Heart left ventricle (tissue), 16 donors: ENCODE measurements at places on chromosomes 16 and 17. TPM values are rescaled to one million over a fixed set of nuclear protein-coding genes. Genes with fewer than 3 reads are reported as not detected.

Gene C17orf67
- 0.19 TPM for polyA plus RNA-seq

Gene KRT33B
- not detected for polyA plus RNA-seq

Gene PRSS21
- not detected for polyA plus RNA-seq

Gene ZSCAN10
- not detected for polyA plus RNA-seq

Gene BRIP1
- 0.04 TPM for polyA plus RNA-seq

DNA sequence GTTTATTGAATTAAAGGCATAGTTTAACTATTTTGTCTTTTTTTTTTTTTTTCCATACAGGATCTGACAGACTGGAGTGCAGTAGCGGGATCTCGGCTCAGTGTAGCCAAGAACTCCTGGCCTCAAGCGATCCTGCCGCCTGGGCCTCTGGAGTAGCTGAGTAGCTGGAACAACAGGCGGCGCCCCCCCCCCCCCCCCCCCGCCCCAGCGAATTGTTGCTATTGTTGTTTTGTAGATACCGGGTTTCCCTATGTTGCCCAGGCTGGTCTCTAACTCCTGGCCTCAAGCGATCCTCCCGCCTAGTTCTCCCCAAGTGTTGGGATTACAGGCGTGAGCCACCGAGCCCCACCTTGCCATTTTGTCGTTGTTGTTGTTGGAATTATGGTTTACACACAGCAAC, 1.3 kb upstream of the CENPV start:
- DNase-seq = no peak
- peaks cover 1% of the 10 kb centered on the region for H3K36me3 ChIP-seq
- H3K27me3 ChIP-seq = peaks cover 14% of the 10 kb centered on the region
- peaks cover 7% of the 10 kb centered on the region for H3K4me1 ChIP-seq
- no peak overlapping the region for H3K27ac ChIP-seq
- no peak overlapping the region for H3K4me3 ChIP-seq

DNA sequence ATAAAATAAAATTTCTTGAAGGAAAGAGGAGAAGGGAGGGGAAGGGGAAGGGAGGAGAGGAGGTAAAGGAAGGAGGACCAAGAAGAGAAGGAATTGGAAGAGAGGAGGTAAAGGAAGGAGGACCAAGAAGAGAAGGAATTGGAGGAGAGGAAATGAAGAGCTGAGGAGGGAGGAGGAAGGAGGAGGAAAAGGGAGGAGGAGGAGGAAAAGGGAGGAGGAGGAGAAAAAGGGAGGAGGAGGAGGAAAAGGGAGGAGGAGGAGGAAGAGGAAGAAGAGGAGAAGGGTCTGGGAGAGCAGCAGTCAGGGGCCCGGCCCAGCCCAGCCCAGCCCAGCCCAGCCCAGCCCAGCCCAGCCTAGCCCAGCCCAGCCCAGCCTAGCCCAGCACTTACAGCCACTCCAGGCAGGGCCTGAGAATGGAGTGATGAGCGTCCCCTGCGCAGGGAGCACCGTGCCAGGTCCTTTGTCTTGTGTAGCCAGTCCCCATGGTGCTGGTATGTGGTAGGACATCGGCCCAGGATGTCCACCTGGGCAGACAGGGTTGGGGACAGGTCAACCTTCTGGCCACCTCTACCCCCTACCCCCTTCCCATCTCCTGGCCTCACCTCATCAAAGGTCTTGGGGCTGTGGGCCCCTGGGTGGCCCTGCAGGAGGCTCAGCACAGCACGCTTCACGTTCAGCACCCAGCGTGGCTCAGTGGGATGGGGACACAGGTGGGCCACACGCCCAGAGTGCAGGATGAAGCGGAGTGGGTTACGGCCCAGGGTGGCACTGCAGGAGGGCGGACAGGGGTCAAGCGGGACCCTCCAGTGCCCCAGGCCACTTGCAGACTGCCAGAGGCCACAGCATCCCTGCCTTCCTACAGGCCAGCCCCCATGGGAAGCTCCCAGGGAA, 70.9 kb downstream of the LITAF start:
- H3K4me1 ChIP-seq = no peaks in the 10 kb centered on the region
- H3K4me3 ChIP-seq = no peak overlapping the region
- no peaks in the 10 kb centered on the region for H3K36me3 ChIP-seq
- no peaks in the 10 kb centered on the region for H3K27me3 ChIP-seq
- DNase-seq = no peak

DNA sequence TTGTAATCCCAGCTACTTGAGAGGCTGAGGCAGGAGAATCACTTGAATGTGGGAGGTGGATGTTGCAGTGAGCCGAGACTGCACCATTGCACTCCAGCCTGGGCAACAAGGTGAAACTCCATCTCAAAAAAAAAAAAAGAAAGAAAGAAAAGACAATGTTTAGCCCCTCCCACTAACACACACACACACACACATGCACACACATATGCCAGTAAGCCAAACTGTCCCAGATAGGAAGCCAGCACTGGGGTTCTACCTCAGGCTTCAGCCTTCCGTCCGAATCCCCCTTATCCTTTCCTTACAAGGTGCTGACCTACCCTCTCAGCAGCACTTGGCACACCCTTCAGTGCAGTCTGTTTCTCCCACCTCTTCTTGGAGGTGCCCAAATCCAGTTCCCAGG, 8.7 kb upstream of the KCNH6 start:
- DNase-seq = no peak
- no peaks in the 10 kb centered on the region for H3K4me1 ChIP-seq
- H3K27me3 ChIP-seq = no peaks in the 10 kb centered on the region
- H3K36me3 ChIP-seq = no peaks in the 10 kb centered on the region

GRCh38 chr16:70757183-70757582, 43.8 kb downstream of the VAC14 start:
- no peak overlapping the region for H3K27ac ChIP-seq
- H3K4me1 ChIP-seq = peaks cover 7% of the 10 kb centered on the region
- H3K4me3 ChIP-seq = no peak overlapping the region

- no peak overlapping the region for H3K4me3 ChIP-seq
- peak overlapping the region; percentile 36 for H3K27ac ChIP-seq
- H3K27me3 ChIP-seq = no peaks in the 10 kb centered on the region
- peaks cover 57% of the 10 kb centered on the region for H3K36me3 ChIP-seq
- H3K4me1 ChIP-seq = peaks cover 54% of the 10 kb centered on the region
Measured at GRCh38 chr17:57880086-57880456, 30.2 kb upstream of the MRPS23 start.
